ENCODE measurements at places on chromosomes 4 and X.

DNA sequence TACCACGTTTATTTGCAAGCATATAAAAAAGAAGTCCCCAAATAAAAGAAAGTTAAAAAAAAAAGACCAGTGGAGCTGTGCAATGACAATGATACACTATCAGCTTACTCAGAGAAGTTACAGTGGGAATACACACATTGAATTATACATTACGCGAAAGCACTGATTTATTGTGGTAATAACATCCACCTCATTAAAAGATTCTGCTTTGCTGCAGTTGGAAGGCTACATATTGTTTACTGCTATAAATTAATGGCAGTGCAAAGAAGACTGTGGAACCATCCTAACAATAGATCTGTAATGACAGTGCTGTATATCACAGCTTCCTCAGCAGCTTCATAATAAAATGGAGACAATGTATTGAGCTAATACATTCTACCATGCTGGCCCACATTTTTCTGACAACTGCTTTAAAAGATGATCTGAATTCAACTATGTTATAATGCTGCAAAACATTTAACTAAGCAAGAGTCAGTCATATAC, 142.5 kb upstream of the MAB21L2 start:
- no peak for DNase-seq

DNA sequence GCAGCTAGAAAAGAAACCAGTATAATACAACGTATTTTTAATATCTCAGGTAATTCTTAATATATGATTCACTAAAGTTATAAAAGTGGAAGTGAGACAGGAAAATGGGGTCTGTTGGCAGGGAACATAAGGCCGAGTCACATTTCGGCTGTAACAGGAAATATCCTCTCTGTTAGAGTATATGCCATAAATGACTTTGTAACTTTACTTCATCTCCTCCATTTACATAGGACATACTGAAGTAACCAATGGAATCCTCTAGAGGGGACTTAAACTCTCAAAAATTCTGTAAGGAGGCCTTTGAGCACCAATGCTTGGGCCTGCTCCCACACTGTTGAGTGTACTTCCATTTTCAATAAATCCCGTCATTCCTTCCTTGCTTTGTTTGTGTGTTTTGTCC, 71.3 kb downstream of the ANKRD17 start:
- no peak for DNase-seq

- DNase-seq = no peak
Measured at GRCh38 chr4:54097152-54097551, 2.8 kb upstream of the GSX2 start.

DNA sequence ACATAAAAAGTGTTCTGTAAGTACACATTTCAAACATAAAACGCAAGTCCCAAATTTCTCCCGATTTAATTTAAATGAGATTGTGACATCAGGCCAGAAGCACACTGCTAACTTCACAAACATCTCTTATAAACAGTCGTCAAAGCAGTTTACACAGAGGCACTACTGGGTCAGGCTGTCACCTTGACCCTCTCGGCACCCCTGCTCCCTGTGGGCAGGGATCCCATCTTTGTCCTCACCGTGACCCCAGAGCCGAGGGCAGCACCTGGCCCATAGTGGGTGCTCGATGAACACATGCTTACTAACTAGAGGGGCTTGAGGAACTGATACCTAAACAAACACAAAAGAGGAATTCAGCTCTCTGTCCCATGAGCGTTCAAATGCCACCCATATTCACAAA, 22.2 kb downstream of the QDPR start:
- DNase-seq = no peak

DNA sequence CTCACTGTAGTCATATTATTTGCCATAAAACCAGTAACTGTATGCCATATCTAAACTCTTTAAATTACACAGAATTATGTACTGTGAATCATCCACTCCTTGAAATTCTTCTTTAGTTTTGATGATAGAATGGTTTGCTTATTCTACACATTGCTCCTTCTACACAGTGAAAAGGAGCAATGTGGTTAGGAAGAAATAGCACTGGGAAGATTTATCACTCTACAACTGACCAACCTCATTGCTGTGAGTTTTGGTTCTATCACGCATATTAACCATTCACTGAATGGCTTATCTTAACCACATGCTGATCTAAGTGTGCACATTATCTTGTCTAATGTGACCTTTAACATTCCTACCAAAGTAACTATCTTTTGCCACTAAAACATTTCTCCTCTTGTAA, 415.7 kb upstream of the NDST4 start:
- DNase-seq = no peak

DNA sequence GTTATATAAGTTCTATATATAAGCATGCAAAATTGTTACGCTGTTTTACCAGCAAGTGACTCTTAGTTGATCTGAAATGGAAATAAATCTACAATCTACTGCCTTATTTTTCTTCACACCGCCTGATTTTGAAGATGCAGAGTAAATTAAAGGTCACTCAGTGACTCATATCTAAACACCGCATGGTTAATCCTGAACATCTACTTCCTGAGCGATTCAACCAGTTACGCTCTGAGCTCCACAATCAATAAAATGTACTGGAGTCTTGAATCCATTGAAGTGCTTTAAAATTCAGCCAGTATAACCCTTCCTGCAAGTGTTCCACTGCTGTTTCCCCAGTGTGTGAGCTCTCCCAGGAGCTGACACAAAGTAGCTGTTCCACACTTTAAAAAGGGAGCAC, 192.8 kb downstream of the SLC7A11 start:
- DNase-seq = no peak

- no peak for DNase-seq
Measured at GRCh38 chr4:152634110-152634760, 45.6 kb downstream of the TMEM154 start.

- no peak for DNase-seq
Measured at GRCh38 chrX:132786217-132786616, 172.2 kb downstream of the HS6ST2 start.

GRCh38 chr4:101345596-101346350, 1.6 kb downstream of the PPP3CA start:
- DNase-seq = peak; percentile 23

GRCh38 chr4:33961761-33962160, 2282.6 kb downstream of the ARAP2 start:
- no peak for DNase-seq

- DNase-seq = no peak
Measured at GRCh38 chr4:153816542-153816941, 27.7 kb upstream of the SFRP2 start.

DNA sequence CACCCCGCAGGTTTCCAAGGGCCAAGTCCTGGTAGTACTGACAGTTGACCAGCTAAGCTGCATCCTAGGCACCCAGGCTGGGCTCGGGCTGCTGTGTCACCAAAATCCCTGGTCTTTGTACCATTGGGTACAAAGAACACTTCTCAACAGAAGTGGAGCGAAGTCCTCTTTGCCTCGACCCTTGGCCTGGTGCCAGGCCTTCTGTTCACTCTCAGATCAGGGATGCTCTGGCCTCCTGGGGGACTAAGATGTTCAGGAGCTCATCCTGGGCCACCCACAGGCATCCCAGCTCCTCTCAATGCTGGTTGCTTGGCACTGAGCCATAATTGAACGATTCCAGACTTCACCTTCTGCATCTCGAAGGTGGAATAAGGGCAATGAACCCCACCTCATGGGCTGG, 13.8 kb upstream of the SLC2A9 start:
- no peak for DNase-seq

GRCh38 chr4:108080747-108081146, 88.0 kb downstream of the LEF1 start:
- peak; percentile 11 for DNase-seq

DNA sequence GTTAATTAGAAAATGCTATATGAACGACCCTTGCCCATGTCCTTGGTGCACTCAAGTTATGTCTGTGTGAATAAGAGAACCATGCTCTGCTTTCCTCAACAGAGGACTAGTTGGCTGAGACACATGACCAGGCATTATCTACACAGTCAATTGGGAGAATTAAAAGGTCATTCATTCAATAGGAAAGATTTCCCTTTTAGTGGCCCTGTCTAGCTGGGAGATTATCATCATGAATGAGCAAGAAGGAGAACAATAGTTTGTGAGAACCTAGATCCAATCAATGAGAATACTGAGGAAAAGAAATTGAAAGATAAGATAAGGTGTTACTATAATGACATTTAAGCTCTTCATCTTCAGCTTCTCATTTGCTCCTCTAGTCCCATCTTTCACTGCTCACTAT, 1033.4 kb upstream of the LCORL start:
- DNase-seq = no peak

GRCh38 chr4:40672528-40673522, 43.2 kb upstream of the RBM47 start:
- peak; percentile 4 for DNase-seq

DNA sequence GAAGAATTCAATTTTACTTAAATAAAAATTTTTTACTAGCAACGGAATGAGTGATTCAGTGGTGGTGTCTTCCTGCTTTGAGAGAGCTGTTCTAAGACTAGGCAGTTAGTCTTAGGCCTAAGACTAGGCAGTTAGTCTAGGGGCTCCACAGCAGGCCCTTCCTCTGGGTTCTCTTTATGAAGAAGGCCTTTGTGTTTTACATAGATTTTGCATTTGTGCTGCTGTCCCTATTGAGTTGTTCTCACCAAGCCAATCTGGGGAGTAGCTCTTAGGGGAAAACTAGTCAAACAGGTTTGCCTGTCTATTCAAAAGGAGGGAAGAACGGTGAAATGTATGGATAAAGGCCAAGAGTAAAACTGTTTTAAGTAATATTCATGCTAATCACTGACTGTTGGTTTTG, 7.6 kb downstream of the UGT8 start:
- DNase-seq = no peak

GRCh38 chrX:2283111-2283859, 217.5 kb downstream of the DHRSX start:
- no peak for DNase-seq

- DNase-seq = no peak
Measured at GRCh38 chr4:138967313-138967712, 48.3 kb upstream of the NOCT start.

- DNase-seq = no peak
Measured at GRCh38 chrX:122771933-122772332, 412.1 kb upstream of the GRIA3 start.

- DNase-seq = no peak
Measured at GRCh38 chr4:134663742-134664141, 462.2 kb upstream of the PABPC4L start.

GRCh38 chr4:16581117-16581516, 317.3 kb downstream of the LDB2 start:
- DNase-seq = no peak

- DNase-seq = no peak
Measured at GRCh38 chrX:66004928-66005829, 34.7 kb downstream of the VSIG4 start.

GRCh38 chr4:184346682-184347081, 127.7 kb downstream of the IRF2 start:
- DNase-seq = no peak

DNA sequence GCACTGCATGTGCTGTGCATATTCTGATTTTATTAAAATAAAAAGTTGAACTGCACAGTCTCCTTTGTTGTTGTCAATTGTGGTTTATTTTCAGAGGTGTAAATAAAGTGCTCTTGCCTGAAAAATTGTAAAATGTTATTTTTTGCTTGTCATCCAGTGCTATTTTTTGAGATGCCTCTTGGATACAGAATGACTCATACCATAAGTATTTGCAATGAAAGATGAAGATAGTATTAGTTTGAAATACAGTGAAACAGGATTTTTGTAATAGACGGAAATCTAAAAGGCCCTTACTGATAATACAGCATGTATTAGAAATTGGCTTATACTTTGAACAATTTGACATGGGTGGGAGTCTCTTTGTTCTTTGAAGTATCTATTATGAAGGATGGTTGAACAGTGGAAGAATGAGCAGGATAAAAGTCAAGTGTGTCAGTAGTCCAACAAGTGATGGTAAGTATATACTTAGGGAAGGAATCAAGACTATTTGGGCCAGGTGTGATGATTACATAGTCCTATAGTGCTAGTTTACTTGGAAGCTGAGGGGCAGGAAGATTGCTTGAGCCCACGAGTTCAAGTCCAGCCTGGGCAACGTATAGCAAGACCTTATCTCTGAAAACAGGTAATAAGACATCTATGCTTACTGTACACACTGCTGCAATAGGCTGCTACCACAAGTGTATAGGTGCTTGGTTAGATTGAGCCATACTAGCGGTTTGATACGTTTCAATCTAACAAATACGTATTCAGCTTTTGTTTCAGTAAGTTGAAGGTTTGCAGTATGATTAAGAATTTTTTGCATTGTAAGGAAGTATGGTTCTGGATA, 16.4 kb downstream of the DDX3X start:
- no peak for DNase-seq

GRCh38 chrX:44904542-44905115, 31.6 kb downstream of the KDM6A start:
- no peak for DNase-seq

- DNase-seq = no peak
Measured at GRCh38 chrX:107678957-107679740, 50.8 kb downstream of the PRPS1 start.

GRCh38 chrX:12984603-12985319, 9.9 kb downstream of the TMSB4X start:
- no peak for DNase-seq

DNA sequence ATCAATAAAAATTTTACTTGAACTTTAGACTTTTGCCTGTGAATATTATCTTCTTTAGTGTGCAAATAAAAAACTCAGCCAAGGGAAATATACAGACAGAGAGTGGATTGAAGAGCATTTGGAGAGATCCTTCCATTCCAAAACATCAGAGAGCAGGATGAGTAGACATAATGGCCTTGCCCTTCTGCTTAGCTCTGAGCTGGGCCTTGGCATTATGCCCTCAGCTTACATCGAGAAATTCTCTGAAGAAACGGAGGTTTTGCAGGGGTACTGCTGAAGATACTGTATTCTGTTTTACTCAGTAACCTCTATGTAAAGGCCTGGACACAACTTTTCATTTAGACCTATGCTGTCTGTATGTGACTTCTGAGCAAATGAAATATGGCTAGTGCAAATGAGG, 317.4 kb downstream of the STIM2 start:
- no peak for DNase-seq

DNA sequence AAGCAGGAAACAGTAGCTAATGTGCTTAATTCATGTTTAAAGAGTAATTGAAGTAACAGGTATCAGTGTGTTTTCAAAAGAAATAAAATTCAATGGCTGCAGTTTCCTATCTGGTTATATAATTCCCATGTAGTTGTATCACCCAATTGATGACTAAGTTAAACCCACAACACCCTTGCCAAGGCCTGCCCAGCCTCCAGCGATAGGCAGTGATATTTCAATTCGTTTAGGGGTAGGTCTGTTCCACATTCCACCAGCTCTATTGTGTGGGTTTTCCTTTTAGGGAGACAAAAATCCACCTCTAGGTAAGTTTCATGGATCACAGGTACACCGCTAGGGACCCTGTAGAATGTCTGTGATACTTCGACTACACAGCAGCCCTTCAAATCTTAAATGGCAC, 24.7 kb upstream of the MXRA5 start:
- DNase-seq = no peak

- no peak for DNase-seq
Measured at GRCh38 chrX:110985470-110985869, 110.5 kb upstream of the PAK3 start.

DNA sequence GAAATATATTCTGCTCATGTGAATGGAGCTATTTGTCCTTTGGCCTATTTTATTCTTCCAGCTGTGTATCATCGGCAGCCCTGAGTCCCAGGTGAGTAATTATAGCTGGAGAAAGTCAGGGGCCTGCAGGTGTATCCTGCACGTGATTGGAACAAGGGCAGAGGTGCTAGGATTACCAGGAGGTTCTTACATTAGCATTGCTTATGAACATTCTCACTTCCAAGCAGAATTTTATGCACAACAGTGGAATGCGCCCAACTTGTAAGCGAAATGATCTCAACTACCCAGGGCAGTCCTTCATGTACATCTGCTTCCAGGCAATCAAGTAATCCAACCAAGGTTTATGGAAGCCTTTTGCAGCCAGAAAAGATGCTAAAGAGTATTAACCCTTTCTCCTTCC, 68.9 kb upstream of the NRK start:
- DNase-seq = no peak

Data from activated CD8-positive, alpha-beta memory T cell treated with anti-CD3 and anti-CD28 coated beads for 4 hours (primary cell).